Diencephalon (tissue), 1 donor: ENCODE measurements at places on chromosomes 4 and X. TPM values are rescaled to one million over a fixed set of nuclear protein-coding genes. Genes with fewer than 3 reads are reported as not detected.

Gene UGT2B15
- not detected for total RNA-seq

Gene RHOXF1
- total RNA-seq, result not detected

Gene SLC6A14
- not detected for total RNA-seq

Gene SLC6A8
- 22.8 TPM for total RNA-seq

Gene AMBN
- 0.92 TPM for total RNA-seq

Gene RBMXL3
- not detected for total RNA-seq

Gene TCEAL6
- 10.1 TPM for total RNA-seq

Gene DRD5
- 3.0 TPM for total RNA-seq
